Naive thymus-derived CD8-positive, alpha-beta T cell (primary cell): ENCODE measurements at places on chromosomes 2 and 18.

DNA sequence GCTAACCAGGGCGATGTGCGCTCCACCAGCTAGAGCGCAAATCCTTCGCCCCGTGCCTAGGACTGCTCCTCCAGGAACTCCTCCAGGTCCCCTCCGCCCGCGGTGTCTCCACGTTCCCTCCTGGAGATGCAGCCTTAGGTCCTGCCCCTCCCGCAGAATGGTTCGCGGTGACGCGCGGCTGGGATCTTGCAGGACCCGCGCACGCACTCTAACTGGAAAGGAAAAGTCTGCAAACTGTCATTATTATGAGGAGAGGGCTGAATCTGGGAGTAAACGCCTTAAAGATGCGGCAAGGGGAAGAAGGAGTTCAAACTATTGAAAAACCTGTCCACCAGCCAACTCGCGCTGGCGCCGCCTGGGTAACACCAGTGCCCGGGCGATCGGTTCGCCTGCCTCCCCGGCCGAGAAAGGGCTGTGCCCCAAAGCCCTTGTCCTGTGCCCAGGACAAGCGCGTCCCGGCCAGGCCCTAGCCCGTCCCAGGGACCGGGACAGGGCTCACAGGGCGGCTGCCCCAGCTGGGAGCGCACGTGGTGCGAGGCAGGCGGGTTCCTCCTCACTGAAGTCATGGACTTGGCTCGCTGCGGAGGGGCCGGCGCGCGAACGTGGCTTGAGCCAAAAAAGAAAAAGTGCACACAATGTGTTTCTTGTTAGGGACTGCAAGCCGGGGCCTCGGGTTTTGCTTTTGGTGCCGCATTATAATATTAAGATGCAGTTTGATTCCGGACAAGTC lies 5.5 kb upstream of the ID2 start:
- no peak overlapping the region for H3K4me3 ChIP-seq
- H3K4me1 ChIP-seq = peaks cover 33% of the 10 kb centered on the region
- H3K27ac ChIP-seq = no peak overlapping the region
- no peak for DNase-seq
- no peaks in the 10 kb centered on the region for H3K36me3 ChIP-seq

GRCh38 chr18:53952700-53953099 lies 271.8 kb downstream of the MBD2 start:
- no peaks in the 10 kb centered on the region for H3K4me1 ChIP-seq
- no peaks in the 10 kb centered on the region for H3K36me3 ChIP-seq
- no peak for DNase-seq
- H3K27me3 ChIP-seq = no peaks in the 10 kb centered on the region
- no peak overlapping the region for H3K27ac ChIP-seq

- peaks cover 7% of the 10 kb centered on the region for H3K36me3 ChIP-seq
- no peaks in the 10 kb centered on the region for H3K4me1 ChIP-seq
- no peak overlapping the region for H3K27ac ChIP-seq
- no peaks in the 10 kb centered on the region for H3K27me3 ChIP-seq
- DNase-seq = no peak
These were observed 39.9 kb downstream of the DNAH6 start for GRCh38 chr2:84556190-84556589.

- no peak overlapping the region for H3K27ac ChIP-seq
- H3K4me1 ChIP-seq = no peaks in the 10 kb centered on the region
- no peaks in the 10 kb centered on the region for H3K36me3 ChIP-seq
- H3K4me3 ChIP-seq = no peak overlapping the region
- no peaks in the 10 kb centered on the region for H3K27me3 ChIP-seq
- DNase-seq = no peak
These were observed 324.5 kb upstream of the THUMPD2 start for GRCh38 chr2:40103590-40103989.

DNA sequence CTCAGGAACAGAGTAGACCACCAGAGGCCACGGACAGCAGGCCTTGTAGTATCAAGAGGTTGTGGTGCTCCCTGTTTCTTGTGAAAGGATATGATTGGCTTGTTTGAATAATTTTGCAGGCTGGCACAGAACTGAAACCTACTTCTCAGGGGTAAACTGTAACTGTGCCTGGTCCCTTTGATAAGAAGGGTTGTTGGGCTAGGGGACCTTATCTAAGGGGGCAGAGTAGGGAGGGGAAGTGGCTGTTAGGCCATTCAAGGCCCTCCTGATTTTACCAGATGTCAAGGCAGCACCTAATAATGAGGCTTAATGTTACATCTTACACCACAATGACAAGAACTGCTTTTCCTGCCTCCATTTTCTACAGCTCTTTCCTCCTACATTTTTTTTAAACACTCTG lies 45.6 kb downstream of the GPR39 start:
- DNase-seq = no peak
- no peaks in the 10 kb centered on the region for H3K4me1 ChIP-seq
- peaks cover 2% of the 10 kb centered on the region for H3K36me3 ChIP-seq

- no peak for DNase-seq
- H3K27me3 ChIP-seq = no peaks in the 10 kb centered on the region
- H3K4me1 ChIP-seq = peaks cover 31% of the 10 kb centered on the region
- H3K4me3 ChIP-seq = peak overlapping the region; percentile 98
- H3K27ac ChIP-seq = peak overlapping the region; percentile 96
These were observed 822 bp downstream of the PSMG2 start for GRCh38 chr18:12703664-12704063.

DNA sequence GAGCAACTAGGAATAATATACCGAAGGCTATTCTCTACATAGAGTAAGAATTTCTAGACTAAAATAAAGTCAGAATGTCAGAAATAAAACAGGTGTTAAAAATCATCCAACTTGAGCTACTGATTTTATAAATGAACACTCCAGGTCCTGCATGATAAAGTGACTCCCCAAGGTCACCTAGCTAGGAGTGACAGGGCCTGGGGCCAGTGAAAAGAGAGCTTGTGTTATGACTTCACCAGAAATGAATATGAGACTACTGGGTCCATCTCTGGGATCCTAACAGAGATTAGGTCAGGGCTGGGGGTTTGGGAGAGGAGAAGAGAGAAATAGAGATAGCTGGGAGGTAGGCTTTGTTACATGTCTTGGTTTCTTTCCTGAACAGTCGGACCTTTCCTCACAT lies 89.7 kb upstream of the CYP1B1 start:
- no peak overlapping the region for H3K4me3 ChIP-seq
- H3K4me1 ChIP-seq = no peaks in the 10 kb centered on the region
- no peak overlapping the region for H3K27ac ChIP-seq
- no peaks in the 10 kb centered on the region for H3K36me3 ChIP-seq

DNA sequence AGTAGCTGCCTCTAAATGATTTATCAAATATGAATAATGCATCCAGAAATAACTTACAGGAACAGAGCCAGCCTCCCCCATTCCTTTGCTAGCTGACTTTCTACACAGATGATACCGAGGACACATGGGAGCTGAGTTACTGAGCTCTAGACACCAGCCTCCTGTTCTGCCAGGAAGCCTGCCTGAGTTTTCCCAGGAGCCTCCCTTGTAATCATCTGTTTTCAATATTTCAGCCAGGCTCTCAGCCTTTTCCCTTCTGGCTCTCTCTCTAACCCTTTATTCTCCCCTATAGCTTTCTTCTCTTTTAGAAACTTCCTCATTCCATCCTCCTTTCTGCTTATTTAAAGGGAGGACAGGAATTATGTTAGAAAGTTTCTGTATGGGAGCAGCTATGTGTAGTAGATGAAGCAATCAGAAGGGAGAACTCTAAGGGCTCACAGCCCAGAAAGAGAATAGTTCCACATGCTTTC lies 911.6 kb downstream of the TDRD15 start:
- no peaks in the 10 kb centered on the region for H3K4me1 ChIP-seq
- H3K27me3 ChIP-seq = no peaks in the 10 kb centered on the region
- H3K4me3 ChIP-seq = no peak overlapping the region
- H3K27ac ChIP-seq = no peak overlapping the region

GRCh38 chr2:70511971-70512729 lies 41.5 kb downstream of the TGFA start:
- no peaks in the 10 kb centered on the region for H3K27me3 ChIP-seq

DNA sequence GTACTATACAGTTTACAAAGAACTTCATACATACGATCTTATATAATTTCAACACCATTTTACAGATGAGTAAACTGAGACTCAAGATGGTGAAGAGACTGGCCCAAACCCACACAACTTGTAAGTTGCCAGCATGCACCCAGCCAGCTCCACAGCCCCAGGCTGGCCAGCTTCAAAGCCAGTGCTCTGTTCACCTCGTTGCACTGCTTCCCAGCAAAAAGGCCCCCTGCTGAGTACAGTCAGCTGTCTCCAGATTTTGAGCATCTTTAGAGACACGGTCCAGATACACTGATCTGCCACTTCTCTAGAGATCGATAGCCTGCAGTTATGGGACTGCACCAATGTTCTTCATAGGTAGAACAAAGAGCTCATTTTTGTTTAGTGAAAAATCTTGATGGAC lies 257.2 kb upstream of the CHAC2 start:
- H3K27me3 ChIP-seq = peaks cover 7% of the 10 kb centered on the region
- no peaks in the 10 kb centered on the region for H3K36me3 ChIP-seq
- no peak overlapping the region for H3K27ac ChIP-seq
- no peak overlapping the region for H3K4me3 ChIP-seq
- no peak for DNase-seq
- no peaks in the 10 kb centered on the region for H3K4me1 ChIP-seq

- no peak overlapping the region for H3K4me3 ChIP-seq
- H3K36me3 ChIP-seq = no peaks in the 10 kb centered on the region
- peaks cover 5% of the 10 kb centered on the region for H3K4me1 ChIP-seq
- H3K27me3 ChIP-seq = no peaks in the 10 kb centered on the region
These were observed 793.8 kb upstream of the FSHR start for GRCh38 chr2:49948091-49948490.

- no peaks in the 10 kb centered on the region for H3K36me3 ChIP-seq
- DNase-seq = no peak
- H3K27ac ChIP-seq = no peak overlapping the region
- H3K4me3 ChIP-seq = no peak overlapping the region
- H3K27me3 ChIP-seq = no peaks in the 10 kb centered on the region
These were observed 541.6 kb downstream of the SLC4A3 start for GRCh38 chr2:220168891-220169546.

DNA sequence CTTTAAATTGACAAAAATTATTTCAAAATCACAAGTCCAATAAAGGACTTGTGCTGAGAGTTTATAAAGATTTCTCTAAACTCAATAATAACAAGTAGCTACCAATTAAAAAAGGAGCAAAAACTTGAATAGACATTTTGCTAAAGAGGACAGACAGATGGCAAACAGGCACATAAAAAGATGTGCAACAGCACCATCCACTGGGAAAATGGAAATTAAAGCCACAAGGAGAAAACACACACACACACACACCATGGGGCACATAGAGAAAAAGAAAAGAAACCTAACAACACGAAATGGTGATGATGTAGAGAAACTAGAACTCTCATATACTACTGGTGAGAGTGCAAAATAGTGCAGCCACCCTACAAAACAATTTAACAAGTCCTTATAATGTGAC lies 12.6 kb upstream of the SLC9A4 start:
- H3K36me3 ChIP-seq = peaks cover 4% of the 10 kb centered on the region
- H3K27me3 ChIP-seq = peaks cover 6% of the 10 kb centered on the region
- no peak for DNase-seq
- H3K4me3 ChIP-seq = no peak overlapping the region

DNA sequence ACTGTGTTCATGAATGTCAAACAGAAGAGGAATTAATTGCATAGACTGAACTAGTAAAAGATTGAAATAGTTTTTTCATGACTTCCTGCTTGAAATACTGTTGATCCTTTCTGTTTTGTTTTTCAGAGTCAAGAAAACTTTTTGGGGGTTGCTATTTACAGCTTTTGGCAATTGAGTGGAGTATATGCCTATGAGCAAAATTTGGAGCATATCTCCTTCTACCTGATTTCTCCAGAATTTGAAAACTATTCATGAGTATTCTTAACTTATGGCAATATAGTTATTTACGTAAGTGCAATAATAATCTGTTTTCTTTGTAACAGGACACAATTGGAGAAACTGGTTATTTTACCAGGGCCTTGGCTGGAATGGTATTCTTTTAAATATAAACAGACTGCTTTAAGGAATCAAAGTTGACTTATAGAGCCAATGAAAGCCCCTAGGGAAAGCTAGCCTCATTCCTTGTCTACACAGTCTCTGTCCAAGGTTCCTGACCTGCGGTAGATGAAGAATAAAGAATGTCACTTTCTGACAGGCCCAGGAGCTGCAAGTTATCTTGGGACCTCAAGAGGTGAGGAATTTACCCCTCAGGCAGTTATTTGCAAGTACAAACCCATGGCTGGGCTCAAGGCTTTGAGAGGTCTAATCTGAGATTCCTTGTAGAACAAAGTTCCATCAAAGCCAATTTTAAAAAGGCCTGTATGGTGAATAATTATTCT lies 193.5 kb upstream of the NDUFV2 start:
- no peaks in the 10 kb centered on the region for H3K36me3 ChIP-seq
- H3K27ac ChIP-seq = no peak overlapping the region
- no peak for DNase-seq
- H3K4me1 ChIP-seq = peaks cover 29% of the 10 kb centered on the region
- H3K4me3 ChIP-seq = no peak overlapping the region

DNA sequence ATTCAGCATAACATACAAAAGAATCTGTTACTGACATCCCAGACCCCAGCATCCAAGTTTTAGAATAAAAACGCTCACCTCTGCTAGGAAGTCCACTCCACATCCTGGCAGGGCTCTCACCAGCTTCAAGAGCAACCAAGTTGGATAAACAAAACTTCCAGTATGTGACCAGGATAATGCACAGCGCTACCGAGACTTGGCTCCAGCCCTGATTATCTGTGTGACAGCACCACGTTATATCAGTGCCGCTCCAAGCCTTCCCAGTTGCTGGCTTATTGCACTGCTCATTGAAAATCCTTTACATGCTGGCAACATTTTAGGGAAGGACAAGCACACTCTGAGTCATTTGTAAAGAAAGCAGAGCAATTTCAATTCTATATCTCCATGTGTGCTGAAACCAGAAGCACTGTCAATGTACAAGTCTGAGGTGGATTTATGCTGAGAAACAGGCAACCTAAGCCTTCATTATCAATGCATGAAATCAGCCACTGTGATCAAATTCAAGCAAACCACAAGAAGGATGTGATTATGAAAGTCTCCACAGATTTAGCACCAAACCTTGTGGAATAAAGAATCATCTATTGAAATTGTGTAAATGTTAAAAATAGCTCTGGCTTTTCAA lies 115.7 kb downstream of the ZNF385B start:
- H3K4me1 ChIP-seq = no peaks in the 10 kb centered on the region
- no peak for DNase-seq
- no peak overlapping the region for H3K27ac ChIP-seq
- no peaks in the 10 kb centered on the region for H3K36me3 ChIP-seq
- no peak overlapping the region for H3K4me3 ChIP-seq

GRCh38 chr18:52200406-52200805 lies 139.6 kb upstream of the DCC start:
- H3K4me3 ChIP-seq = no peak overlapping the region
- no peaks in the 10 kb centered on the region for H3K27me3 ChIP-seq
- no peaks in the 10 kb centered on the region for H3K4me1 ChIP-seq
- H3K27ac ChIP-seq = no peak overlapping the region
- no peak for DNase-seq

- H3K36me3 ChIP-seq = peaks cover 2% of the 10 kb centered on the region
- no peaks in the 10 kb centered on the region for H3K27me3 ChIP-seq
- H3K27ac ChIP-seq = no peak overlapping the region
- DNase-seq = no peak
These were observed 186.3 kb upstream of the HNRNPA3 start for GRCh38 chr2:177026253-177026652.
